ENCODE measurements at places on chromosomes 12 and 14.

DNA sequence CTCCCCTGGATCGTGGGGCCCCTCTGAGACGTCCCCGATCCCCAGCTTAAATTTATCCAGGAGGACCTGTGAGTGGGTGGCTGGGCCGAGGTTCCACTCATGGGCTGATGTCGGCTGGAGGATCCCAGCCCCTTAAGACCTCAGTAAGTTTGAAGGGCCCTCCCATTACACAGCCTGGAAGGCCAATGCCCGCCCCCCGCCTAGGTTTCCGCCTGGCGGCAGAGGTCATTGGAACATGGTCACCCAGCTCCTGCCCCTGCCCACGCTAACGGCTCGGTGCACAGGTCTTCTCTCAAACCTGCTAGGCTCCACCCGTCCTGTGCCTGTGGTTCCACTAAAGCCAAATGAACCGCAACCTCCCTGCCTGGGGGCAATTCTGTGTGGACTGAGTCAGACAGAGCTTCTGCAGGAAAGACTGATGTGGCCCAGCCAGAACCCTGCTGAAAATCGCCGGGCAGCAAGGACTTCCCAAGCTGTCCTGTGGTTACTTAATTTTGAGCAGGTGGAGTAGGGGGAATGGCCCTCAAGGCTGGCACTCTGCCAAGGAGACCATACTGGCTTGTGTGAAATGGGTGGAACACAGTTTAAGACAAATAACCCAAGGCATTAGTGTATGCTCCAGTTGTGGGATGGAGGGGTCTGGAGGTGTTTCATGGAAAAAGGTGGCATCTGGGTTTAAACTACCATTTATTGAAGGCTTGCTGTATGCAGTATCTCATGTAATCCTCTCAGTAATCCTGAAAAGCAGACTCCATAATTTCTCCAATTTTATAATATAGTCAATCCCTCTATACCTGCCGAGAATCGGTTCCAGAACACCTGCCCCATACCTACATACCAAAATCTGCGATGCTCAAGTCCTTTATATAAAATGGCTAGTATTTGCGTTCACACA lies 903 bp upstream of the NT5DC3 start:
- peak; percentile 93 for DNase-seq

DNA sequence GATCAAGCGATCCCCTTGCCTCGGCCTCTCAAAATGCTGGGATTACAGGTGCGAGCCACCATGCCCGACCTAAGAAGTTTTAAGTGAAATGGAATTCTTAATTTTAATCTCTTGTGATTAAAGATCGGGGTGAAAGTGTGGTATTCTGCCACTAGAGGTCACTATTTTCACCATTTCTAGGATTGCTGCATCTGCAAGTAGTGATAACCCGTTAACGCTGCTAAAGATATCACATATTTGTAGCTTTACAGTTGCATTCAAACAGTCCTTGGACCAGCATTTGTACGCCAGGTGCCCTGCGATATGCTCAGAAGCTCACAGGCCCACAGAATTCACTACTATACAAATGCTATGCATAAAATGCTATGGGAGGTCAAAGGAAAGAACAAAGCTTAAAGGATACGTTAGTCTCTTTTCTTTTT lies 19.3 kb downstream of the CCDC62 start:
- peak; percentile 65 for DNase-seq

- DNase-seq, result peak; percentile 75
Measured at GRCh38 chr12:30795410-30796312, 40.9 kb upstream of the CAPRIN2 start.

- DNase-seq, result no peak
Measured at GRCh38 chr12:106863189-106863588, 88.7 kb downstream of the RIC8B start.

DNA sequence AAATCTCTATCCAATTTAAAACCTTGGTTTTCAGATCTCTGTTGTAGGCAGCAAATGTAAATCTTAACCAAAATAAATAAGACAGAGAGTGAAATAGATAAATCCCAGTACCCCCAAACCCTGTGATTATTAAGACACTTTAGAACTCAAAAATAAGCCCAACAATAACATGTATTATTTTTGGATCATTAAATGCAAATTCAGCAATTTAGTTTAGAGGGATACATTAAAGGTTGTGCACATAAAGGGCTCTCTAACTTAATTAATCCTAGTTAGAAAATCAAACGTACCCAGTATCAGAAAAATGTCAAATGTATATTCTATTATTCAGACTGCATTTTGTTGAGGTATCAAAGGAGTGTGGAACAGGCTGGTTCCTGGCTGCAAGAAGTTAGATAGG lies 416.8 kb downstream of the SLC16A7 start:
- no peak for DNase-seq

GRCh38 chr14:60215520-60216420 lies 33.3 kb upstream of the PPM1A start:
- DNase-seq, result no peak

GRCh38 chr14:26008290-26008689 lies 589.5 kb downstream of the NOVA1 start:
- DNase-seq, result no peak

GRCh38 chr14:66539034-66539433 lies 31.1 kb downstream of the GPHN start:
- DNase-seq, result no peak

DNA sequence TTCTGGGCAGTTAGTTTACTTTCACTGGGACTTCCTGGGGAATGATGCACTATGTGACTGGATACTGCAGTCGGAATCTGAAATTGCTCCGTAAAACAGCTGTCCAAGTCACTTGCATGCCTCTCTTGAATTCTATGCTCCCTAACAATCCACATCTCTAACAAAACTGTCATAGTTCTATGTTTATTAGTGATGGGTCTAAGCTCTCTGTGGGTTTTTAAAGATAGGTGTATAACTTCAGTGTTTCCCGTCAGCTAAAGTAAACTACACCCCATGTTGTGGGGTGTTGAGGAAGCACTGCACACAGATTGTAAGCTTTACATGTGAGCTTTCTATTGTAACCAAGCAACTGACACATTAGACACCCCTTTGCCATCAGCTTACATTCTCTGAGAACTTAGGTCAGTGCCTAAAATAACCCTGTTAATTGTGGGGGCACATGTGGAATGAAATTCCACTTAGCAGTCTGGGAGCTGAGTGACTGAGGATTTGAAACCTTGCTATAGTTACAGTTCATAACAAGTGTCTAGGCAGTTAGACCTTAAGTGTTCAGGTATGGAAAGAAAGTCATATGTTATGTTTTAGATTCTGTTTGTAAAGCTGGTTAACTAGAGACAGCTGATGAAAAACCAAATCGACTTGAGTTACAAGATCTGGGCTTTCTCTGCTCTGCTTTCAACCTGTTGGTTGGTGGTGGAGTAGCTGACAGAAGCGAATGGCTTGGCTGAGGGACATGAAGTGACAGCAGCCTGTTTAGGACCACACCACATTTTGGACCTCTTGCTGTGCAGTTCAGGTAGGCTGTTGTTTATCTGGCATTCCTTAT lies 165.7 kb downstream of the AKAP6 start:
- no peak for DNase-seq

GRCh38 chr12:49673446-49674317 lies 33.5 kb downstream of the FMNL3 start:
- DNase-seq, result no peak
